ENCODE measurements at places on chromosomes 5 and 9.

GRCh38 chr5:141477044-141477575 is 1.3 kb downstream of the PCDHGC3 start:
- DNase-seq, result no peak

- no peak for DNase-seq
Measured at GRCh38 chr5:101455851-101456250, 552.8 kb upstream of the ST8SIA4 start.

GRCh38 chr5:17151686-17152085 is 65.7 kb upstream of the BASP1 start:
- no peak for DNase-seq

DNA sequence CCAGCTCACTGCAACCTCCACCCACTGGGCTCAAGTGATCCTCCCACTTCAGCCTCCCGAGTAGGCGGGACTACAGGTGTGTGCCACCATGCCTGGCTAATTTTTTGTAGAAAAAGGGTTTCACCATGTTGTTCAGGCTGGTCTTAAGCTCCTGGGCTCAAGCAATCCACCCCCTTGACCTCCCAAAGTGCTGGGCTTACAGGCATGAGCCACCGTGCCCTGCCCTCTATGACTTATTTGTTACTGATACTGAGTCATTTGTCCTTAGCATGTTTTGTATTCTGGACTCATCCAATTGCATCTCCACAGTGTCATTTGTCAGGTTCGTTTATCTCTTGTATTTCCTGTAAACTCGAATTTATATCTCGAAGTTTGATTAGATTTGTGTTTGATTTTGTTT is 2.7 kb upstream of the ITK start:
- no peak for DNase-seq

DNA sequence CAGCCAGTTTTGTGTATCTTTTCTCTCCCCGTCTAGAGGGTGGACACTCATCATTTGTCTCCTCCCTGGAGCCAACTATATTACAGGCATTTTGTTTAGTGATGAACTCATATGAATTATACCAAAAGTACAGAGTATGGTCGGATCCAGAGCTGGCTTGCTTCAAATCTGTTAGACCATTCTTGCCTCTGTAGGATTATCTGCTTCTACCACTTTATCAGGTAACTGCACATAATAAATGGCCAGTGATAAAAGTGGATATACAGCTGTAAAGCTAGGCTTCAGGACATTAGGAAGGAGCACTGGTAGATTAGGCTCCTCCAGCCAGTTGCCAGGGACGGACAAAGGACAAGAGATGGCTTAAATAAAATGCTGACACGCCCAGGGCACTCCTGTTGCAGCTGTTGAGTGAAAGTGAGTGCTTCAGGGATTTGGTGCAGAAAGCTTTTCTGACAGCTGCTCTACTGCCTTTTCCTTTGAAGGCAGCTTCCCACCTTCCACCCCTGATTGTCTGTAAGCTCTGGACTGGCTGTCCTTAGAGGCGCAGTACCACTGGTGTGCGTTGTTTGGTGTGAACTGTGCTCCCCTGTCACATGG is 259.2 kb downstream of the PDZD2 start:
- DNase-seq, result no peak

DNA sequence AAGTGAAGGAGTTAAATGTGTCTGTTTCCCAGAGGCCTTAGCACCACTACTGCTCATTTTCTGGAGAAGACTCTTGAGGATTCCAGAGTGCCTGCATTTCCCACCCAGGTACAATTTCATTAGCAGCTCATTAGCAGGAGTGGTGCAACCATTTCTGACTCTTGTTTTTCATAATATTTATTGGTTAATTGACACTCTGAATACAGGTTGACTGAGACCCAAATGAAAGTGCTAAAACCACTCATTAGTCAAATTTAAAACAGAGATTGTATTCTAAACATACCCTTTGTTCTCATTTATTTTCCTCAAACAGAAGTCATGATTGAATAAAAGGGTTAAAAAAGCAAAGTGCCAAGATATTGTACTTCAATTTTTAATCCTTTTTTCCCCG is 134.5 kb downstream of the SIL1 start:
- no peak for DNase-seq

DNA sequence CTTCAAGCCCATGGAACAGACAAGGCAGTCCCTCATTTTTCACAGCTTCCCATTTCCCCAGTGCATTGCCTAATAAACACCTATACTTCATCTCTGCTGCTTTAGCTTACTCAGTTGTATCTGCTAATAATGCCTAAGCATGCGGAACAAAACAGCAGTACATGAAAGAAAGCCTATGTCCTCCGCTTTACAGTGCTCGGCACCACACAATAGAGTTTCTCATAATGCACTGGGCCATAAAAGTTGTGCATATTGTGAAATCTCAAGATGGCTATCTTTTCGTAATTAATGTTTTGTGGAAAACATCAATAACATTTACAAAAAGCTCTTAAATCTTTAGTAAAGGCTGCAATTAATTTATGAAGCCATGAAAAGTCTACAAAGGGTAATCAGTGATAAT is 69.3 kb downstream of the DENND1A start:
- DNase-seq, result no peak

DNA sequence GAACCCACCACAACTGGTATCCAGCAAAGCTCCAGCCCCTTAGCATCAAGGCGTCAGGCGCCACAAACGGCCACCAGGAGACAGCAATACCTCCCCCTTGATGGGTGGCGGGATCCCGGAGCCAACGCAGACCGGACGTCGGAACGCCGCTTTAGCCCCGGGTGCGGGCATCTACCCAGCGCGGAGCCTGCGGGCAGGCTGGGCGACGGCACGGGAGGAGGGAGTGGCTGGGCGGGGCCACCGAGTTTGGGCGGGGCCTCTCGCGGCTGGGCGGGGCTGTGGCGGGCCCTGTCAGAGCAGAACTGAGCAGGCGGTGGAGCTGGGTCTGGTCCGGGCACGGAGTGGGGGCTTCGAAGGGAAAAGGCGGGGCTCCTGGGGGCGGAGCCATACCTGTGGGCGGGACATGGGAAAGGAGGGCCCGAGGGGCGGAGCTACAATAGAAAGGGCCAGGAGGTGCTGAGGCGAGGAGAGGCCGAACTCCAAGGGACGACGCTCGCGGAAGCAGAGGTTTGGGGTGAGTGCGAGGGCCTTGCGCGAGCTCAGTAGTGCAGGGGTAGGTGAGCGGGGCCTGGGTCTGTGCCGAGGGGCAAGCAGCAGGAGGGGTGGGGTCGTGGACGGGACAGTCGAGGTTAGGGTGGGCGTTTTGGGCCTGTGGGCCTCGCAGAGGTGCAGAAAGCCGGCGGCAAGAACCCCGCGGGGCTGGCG is 40.2 kb upstream of the GARNL3 start:
- peak; percentile 74 for DNase-seq

GRCh38 chr9:76927540-76928240 is 21.8 kb upstream of the PRUNE2 start:
- DNase-seq, result no peak

- DNase-seq, result no peak
Measured at GRCh38 chr5:80516826-80517225, 28.9 kb downstream of the FAM151B start.

All from iPS DF 6.9 (cell line).